ENCODE measurements at places on chromosomes 7 and 10.

GRCh38 chr10:102642736-102643335 is 1.4 kb upstream of the TRIM8 start:
- peak; percentile 54 for DNase-seq

DNA sequence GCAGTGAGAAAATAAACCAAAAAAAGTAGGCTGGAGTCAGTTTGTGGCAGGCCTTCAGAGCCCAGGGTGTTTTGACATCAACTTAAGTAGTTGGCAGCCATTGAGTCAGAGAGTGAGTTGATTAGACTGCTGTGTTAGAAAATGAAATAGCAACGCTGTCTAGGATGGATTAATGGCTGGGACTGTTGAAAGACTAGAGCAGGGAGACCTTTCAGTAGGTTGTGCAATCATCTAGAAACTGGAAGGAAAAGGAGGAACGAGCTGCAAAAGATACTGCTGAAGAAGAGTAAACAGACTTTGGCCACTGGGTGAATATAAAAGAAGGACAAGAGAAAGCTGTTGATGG is 28.6 kb upstream of the TRIL start:
- DNase-seq, result no peak

DNA sequence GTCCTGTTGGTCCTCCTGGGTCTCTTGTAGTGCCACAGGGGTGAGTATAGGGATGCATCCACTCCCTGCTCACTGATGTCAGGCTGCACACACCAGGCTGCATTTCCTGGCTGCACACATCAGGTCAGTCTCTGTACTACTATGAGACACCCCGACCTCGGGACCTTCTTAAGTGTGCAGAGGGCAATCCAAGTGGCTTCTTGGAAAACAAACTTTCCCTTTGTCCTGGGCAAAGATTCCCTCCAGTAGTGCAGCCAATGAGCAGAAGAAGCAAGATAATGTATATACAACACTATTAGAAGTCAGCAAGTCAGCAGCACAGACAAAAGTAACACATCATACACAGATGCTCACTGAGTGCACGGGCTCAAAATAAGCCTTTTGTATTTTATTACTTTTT is 493.5 kb downstream of the GRID1 start:
- DNase-seq, result no peak

GRCh38 chr7:92226981-92227380 is 18.7 kb downstream of the KRIT1 start:
- DNase-seq, result no peak

- DNase-seq, result no peak
Observed at GRCh38 chr10:59354434-59354833, 7.9 kb downstream of the FAM13C start.

GRCh38 chr10:118594392-118595063 is 920 bp downstream of the PRLHR start:
- DNase-seq, result no peak

DNA sequence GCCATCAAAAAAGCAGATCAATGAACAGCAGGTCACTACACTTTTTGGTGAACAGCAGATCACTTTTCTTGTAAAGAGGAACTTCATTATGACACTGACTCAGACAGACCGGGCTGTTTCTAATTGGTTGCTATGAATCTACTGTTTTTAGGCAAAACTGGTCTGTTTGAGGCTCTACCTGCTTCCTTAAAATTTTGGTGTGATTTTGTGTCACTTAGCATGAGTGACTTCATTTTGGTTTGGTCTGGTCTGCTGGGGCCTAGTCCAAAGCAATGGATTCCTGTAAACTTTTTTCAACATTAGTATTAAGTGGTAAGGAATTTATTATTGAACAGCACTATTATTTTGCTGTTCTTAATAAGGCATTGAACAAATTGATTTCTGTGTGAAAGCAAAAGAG is 41.8 kb upstream of the C10orf71 start:
- DNase-seq, result no peak

- DNase-seq, result no peak
Observed at GRCh38 chr10:121803611-121804010, 124.2 kb downstream of the ATE1 start.

DNA sequence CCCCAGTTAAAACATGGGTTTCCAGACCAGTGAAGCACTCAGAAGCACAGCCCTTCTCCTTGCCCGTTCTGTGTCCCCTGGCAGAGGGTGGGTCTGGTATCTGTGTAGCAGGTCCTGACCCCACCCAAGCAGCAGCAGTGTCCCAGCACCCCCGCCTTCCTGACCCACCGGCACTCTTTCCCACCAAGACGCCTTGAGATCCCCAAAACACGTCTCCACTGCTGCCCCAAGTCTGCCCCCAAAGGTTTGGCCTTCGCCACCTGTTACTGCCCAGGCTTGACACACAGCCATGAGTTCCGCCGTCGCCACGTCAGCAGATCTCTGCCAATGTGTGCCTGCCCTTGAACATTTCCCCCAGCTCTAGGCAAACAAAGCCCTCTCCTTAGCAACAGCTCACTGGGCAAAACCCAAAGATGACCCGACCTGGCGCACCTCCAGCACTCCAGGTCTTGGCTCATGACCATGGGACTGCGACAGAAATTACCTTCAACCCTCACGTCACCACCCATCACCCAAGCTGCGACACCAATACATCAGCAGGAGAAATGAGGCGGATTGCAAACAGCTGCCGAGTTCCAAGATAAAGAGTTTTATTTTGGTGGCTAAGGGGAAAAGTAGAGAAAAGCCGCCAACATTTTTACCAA is 75.6 kb downstream of the CTBP2 start:
- DNase-seq, result no peak

- peak; percentile 91 for DNase-seq
Observed at GRCh38 chr10:129074939-129075338, 392.1 kb upstream of the MGMT start.

DNA sequence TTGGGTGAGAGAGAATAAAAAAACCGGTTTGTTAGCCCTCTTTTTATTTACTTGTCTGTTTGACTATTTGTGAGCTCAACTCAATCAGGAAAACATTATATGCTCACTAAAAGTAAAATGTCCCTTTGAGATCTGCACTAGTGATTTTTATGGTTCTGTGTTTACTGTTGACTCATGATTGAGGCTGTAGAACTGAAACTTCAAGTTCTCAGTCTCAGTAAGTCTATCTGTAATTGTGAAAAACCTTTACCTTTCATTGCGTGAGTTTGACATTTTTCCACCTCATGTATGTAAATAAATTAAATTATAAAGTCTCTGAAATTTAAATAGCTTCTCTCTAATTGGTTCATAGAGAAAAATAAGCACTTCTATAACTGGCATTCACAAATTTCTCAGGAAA is 17.0 kb upstream of the CASD1 start:
- peak; percentile 20 for DNase-seq

DNA sequence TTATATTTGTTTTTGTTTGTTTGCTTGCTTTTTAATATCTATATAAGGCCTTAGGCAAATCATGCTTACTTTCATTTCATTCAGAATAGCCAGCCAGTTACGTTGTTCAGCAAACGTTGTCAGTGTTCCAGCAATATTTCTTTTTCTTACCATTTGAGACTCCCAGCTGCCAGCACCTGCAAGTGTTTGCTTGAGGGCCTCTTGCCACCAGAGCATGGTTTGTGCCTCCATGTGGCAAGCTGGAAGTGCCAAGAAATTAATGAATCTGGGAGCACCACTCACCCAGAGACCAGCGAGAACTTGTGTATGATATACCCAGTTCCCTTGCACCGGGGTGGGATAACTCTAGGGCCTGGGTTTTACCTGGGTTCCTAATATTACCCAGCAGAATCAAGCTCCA is 177.1 kb upstream of the CSTF2T start:
- DNase-seq, result peak; percentile 16

GRCh38 chr7:46385662-46386309 is 464.7 kb upstream of the IGFBP3 start:
- no peak for DNase-seq

DNA sequence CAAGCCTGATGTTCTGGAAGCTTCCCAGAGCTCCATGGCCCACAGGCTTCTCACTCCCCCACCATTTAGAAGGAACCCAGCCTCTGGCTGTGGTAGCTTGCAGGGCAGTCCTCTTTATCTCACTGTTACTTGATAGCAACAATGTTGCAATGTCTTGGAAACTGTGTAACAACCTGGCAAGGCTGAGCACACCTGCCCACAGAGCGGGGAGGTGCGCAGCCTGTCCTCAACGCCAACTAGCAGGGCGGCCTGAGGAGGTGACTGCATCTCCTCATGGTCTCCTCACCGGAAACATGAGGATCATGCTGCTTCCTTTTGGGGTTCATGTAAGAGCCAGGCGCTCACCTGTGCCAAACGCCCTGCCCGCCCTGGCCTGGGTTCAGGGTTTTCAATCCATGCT is 43.7 kb upstream of the INSIG1 start:
- no peak for DNase-seq

GRCh38 chr7:98073047-98073446 is 33.6 kb upstream of the LMTK2 start:
- DNase-seq, result no peak

DNA sequence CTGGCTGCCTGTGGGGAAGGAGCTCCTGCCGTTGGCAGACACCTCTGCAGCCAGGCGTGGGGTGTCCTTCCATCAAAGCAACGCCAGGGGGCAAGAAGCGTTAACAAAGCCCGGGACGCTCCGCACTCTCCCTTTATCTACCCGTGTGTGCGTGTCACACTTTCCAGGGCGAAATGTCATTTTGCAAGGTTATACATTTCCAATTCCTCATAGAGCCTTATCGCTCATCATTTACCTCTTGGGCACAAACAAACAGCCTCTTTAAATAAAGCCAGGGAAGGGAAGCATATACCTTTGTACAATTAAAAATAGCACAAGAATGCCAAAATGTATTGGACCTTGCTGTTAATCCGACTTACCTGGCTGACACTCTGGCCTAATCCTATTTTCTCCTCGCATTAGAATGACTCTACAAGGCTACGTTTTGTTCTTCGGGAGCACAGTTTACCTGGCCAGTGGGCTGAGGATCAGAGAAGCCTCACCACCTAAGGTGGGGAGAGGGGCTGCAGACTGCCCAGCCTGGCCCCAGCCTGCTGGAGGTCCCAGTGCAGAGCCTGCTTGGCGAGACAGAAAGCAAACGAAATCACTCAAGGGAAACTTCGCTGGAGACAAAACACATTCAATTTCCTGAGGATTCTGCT is 77.6 kb upstream of the EN2 start:
- DNase-seq, result peak; percentile 74

DNA sequence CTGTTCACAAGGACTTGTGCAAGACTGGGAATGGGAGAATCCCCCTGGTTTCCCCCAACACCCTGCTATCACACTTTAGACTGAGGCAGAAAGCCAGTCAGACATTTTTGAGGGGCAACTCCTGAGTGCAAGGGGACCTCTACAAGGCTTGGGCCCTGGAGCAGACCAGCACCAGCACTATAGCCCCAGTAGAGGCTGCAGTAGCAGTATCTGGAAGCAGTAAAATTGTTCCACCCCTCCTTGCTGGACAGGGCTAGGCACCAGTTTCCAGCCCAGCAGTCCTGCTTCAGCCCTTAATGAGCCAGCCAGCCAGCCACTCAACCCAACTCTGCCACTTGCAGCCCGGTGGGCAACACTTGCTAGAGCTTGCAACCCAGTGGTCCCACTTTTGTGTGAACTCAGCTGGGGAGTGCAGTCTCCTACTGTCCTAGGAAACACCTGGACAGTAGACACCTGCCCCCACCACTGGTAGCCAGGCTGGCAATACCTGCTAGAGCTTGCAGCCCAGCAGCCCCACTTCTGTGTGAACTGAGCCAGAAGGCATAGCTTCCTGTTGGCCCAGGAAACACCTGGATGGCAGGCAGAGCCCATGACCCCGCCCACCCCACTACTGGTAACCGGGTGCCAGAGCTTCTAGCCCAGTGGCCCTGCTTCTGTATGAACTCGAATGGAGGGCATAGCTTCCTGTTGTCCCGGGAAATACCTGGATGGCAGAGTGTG is 65.0 kb downstream of the FBXL13 start:
- peak; percentile 91 for DNase-seq

- DNase-seq, result no peak
Observed at GRCh38 chr7:12322903-12323300, 80.8 kb downstream of the VWDE start.

GRCh38 chr10:113802997-113803396 is 50.9 kb downstream of the DCLRE1A start:
- no peak for DNase-seq

- no peak for DNase-seq
Observed at GRCh38 chr7:100154651-100155491, 3.7 kb downstream of the TRAPPC14 start.

DNA sequence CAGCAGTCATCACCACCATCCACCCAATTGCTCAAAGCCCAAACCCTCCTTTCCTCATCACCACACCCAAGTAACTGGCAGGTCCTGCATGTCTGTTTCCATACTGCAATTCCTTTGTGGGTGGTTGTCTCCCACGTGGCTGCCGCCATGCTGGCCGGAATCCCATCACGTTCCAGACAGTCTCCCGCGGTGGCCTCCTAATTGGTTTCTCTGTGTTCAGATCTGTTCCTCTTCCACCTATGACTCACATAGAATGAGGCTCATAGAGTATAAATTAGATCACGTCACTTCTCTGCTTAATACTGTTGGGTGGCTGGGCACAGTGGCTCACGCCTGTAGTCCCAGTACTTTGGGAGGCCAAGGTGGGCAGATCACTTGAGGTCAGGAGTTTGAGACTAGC is 813.0 kb downstream of the TYW1 start:
- no peak for DNase-seq

DNA sequence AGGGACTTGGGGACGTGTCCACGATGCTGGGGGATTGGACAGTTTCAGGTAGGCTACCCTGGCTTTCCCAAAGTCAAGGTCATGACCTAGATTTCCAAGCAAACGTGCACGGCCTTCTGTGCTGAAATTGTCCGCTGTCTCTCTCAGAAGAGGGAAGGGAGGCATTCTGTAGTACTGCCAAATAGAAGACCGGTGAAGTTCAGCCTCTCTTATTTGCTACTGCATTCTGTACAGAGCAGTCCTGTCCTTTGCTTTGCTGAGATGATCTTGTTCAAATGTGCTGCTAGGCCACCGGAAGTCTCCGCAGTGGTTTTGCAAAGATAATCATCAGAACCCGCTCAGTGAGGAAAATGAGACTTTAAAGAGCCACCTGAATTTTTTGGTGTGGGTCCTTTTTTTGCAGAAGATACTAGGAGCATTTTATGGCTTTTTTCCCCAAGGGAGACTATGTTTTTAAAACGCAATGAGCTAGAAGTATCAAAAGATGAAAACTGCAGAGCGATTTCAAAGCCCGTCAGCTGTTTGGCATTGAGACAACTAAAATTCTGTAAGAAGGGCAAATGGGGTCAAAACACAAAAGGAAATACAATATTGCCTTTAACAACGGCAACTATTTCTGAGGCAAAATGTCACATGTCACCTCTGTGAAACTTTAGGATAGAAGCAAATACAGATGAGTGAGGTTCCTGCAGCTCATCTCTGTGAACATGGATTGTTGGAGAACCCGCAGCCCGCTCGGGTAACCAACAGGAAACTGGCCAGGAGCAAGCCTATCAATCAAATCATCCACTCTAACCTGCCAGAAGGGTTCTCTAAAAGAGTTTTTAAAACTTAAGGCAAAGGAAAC is 1.3 kb upstream of the NMT2 start:
- no peak for DNase-seq

DNA sequence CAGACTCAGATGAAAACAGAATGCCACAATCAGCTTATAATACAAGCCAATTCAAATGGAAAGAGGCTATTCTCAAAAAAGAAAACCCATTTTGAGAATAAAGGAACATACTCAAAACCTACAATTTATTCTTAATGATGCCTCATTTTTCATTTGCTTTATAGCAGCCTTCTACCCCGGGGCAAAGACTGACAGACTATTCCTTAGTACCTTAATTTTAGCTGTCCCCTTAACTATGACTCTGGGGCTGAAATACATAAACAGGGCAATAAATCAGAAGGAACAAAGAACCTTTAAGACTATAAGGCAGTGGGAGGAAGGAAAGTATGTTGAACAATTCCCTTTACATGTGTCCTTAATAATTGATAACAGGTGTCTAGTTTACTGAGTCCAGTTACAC is 76.8 kb downstream of the TMEM106B start:
- DNase-seq, result no peak

Measured in MM.1S (cell line).